Stimulated activated naive B cell treated with anti-CD40 and anti-IgM and Interleukin-4, amounts not matched to agents 10 μg/mL and 1 μg/mL and 100 μg/mL, for 72 hours (primary cell): ENCODE measurements at places on chromosomes 12 and 14.

- no peak for DNase-seq
- no peaks in the 10 kb centered on the region for H3K27me3 ChIP-seq
- H3K4me1 ChIP-seq = no peaks in the 10 kb centered on the region
- no peak overlapping the region for H3K4me3 ChIP-seq
- H3K36me3 ChIP-seq = no peaks in the 10 kb centered on the region
Measured at GRCh38 chr12:82817368-82817767, 130.7 kb downstream of the TMTC2 start.

- DNase-seq = peak; percentile 59
- no peaks in the 10 kb centered on the region for H3K27me3 ChIP-seq
- peak overlapping the region; percentile 82 for H3K27ac ChIP-seq
- H3K4me1 ChIP-seq = peaks cover 61% of the 10 kb centered on the region
- H3K36me3 ChIP-seq = no peaks in the 10 kb centered on the region
- H3K4me3 ChIP-seq = no peak overlapping the region
Measured at GRCh38 chr14:20667957-20668356, 16.4 kb upstream of the RNASE4 start.

GRCh38 chr12:46522071-46522470 is 149.5 kb upstream of the SLC38A2 start:
- no peak for DNase-seq
- no peak overlapping the region for H3K4me3 ChIP-seq
- H3K4me1 ChIP-seq = peaks cover 22% of the 10 kb centered on the region

DNA sequence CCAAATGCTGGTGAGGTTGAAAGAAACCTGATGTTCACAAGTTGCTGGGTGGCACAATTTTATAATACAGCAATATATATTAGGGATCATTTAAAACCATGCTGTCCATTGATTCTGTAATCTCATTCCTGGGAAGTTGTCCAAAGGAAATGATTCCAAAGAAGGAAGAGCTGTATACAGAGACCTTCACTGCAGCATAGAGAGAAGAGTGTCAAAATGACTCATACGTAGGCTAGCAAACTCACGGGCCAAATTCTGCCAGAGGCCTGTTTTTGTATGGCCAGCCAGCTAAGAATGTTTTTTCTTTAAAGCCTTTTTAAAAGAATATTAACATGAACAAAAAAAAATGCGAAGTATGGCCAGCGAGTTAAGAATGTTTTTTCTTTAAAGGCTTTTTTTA is 69.2 kb upstream of the MED13L start:
- no peak for DNase-seq
- H3K27me3 ChIP-seq = no peaks in the 10 kb centered on the region
- peaks cover 12% of the 10 kb centered on the region for H3K4me1 ChIP-seq
- H3K4me3 ChIP-seq = no peak overlapping the region
- no peak overlapping the region for H3K27ac ChIP-seq

GRCh38 chr12:57009949-57010626 is 3.7 kb upstream of the ZBTB39 start:
- peaks cover 16% of the 10 kb centered on the region for H3K27me3 ChIP-seq
- peaks cover 63% of the 10 kb centered on the region for H3K4me1 ChIP-seq
- no peak overlapping the region for H3K4me3 ChIP-seq
- DNase-seq = no peak
- no peaks in the 10 kb centered on the region for H3K36me3 ChIP-seq

DNA sequence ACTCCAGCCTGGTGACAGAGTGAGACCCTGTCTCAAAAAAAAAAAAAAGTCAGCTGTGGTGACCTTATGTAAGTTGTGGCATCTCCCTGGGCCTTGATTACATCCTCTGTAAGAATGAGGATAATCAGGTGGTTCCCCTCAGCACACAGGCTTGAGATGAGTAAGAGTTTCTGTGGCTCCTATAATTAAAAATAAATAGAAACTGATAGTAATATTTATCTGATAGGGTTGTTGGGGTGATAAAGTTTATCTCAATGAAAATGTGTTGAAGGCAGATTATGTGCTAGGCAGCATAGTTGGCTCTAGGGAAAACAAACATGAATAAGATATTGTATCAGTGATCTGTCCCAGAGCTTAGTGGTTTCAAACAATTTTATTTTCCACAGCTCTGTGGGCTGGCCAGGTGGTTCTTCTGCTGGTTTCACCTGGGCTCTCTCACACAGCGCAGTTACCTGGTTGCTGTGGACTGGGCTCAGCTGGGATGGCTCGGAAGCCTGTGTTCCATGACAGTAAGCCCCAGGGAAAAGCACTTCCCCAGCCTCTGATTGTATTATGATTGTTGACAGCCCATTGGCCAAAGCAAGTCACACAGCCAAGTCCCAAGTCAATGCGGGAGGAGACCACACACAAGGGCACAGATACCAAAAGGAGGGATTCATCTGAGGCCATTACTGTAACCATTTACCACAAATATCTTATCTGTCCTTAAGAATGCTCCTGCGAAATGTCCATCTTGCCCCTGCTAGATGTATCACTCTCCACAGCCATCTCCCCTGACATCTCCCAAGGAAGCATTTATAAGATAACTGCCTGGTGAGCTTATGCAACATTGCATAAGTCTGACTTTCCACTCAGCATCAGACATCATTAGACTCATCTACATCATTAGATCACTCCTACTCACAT is 151.7 kb downstream of the NUAK1 start:
- no peak for DNase-seq
- no peaks in the 10 kb centered on the region for H3K36me3 ChIP-seq
- H3K4me1 ChIP-seq = no peaks in the 10 kb centered on the region
- H3K27ac ChIP-seq = no peak overlapping the region
- no peaks in the 10 kb centered on the region for H3K27me3 ChIP-seq

GRCh38 chr12:62813031-62813829 is 121.7 kb downstream of the PPM1H start:
- H3K4me3 ChIP-seq = peak overlapping the region; percentile 71
- peaks cover 11% of the 10 kb centered on the region for H3K27me3 ChIP-seq
- no peak overlapping the region for H3K27ac ChIP-seq
- H3K4me1 ChIP-seq = peaks cover 6% of the 10 kb centered on the region
- H3K36me3 ChIP-seq = no peaks in the 10 kb centered on the region
- DNase-seq = no peak

DNA sequence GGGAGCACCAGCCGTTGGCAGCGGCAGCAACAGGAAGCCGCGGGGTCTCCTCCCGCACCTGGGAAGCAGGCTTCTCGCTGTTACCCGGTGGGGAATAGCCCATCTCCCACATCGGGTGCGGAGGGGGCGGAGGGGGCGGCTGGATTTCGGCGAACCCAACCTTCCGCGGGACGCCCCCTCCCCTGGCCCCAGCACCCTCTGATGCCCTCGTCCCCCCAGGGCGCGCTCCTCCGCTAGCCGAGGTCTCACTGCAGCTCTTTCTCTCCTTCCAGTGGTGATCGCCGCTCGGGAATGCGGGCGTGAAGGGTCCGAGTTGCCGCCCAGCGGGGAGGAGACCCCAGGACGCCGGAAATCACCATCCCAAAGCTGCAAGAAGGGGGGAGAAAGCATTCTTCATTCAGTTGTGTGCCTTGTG is 303 bp downstream of the SAMD4A start:
- H3K27me3 ChIP-seq = no peaks in the 10 kb centered on the region
- H3K36me3 ChIP-seq = peaks cover 5% of the 10 kb centered on the region
- peak overlapping the region; percentile 98 for H3K27ac ChIP-seq
- peak; percentile 29 for DNase-seq

DNA sequence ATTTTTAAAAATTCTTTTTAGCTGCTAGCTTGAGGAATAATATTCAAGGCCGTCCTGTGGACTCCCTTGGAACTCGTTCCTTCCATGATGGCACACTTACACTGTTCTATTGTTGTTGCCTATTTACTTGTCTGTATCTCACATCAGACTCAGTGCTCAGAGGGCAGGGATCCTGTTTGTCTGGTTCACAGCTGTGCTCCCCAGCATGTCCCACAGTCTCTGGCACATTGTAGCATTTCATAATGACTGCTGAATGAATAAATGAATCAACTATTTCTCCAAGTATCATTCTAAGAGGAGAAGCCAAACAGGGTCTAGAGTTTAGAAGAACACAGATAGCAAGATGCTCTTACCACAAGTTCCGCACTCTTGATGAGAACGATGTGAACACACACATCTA is 48.0 kb downstream of the NTN4 start:
- no peaks in the 10 kb centered on the region for H3K4me1 ChIP-seq
- H3K4me3 ChIP-seq = no peak overlapping the region
- H3K36me3 ChIP-seq = peaks cover 7% of the 10 kb centered on the region
- H3K27me3 ChIP-seq = peaks cover 19% of the 10 kb centered on the region

DNA sequence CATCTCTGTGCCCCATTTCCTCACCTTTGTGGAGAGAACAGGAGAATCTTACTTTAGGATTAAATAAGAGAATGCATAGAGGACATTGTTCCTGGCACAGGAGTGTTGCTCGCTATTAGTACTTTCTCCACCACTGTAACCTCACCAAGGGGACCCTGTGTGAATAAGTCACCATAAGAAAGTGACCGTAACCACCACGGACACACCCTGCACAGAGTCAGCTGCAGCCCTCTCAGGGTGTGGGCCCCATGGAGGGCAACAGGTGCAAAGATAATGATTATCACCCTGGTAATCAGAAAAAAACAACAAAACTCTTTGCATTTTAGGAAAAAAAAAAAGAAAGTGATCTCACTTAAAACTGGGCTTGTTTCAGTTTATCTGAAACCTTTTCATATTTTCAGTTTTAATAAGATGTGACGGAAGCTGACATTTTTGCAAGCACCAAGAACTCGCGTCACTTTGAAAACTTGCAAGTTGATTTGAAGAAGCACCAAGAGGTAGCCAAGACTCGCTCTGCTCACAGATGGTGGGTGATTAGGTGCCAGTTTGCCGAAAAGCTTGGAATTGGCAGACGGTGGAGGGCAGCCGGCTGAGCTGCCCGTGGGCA is 87.0 kb upstream of the VRK1 start:
- H3K4me1 ChIP-seq = no peaks in the 10 kb centered on the region
- peaks cover 17% of the 10 kb centered on the region for H3K27me3 ChIP-seq
- H3K27ac ChIP-seq = no peak overlapping the region
- no peak for DNase-seq

DNA sequence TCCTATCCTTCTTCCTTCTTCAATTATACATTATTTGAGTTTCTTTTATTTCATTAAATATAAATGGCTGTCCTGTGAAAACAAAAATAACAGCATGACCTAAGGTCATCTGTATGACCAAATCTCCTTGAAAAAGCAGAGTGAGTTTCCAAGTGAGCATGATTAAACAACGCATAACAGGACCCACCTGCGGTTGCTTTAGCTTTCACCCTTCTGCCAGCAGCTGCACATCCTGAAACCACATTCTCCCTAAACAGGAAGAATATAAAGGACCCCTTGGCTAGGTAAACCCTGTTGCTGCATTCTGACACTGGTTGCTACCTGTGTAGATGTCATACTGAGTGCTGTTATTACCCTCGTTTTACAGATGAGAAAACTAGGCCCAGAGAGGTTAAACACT is 42.8 kb upstream of the CPM start:
- H3K4me3 ChIP-seq = no peak overlapping the region
- no peaks in the 10 kb centered on the region for H3K27me3 ChIP-seq
- peaks cover 16% of the 10 kb centered on the region for H3K4me1 ChIP-seq
- DNase-seq = no peak
- H3K27ac ChIP-seq = no peak overlapping the region

DNA sequence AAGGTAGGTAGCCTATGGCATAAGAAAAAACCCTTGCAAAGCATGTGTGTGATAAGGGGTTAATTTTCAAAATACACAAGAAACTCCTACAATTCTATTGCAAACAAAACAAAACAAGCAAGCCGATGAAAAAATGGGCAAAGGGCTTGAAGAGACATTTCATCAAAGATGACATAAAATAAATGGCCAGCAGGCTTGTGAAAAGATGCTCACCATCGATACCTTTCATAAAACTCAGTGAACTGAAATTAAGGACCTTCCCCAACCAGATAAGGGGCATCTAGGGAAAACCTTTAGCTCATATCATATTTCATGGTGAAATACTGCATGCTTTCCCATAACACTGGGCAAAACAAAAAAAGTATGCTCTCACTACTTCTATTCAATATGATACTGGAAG is 131.2 kb downstream of the PPM1H start:
- no peak overlapping the region for H3K27ac ChIP-seq
- DNase-seq = no peak
- H3K27me3 ChIP-seq = no peaks in the 10 kb centered on the region
- peaks cover 6% of the 10 kb centered on the region for H3K4me1 ChIP-seq
- H3K4me3 ChIP-seq = no peak overlapping the region

GRCh38 chr14:79056879-79057278 is 886.7 kb downstream of the NRXN3 start:
- H3K4me1 ChIP-seq = no peaks in the 10 kb centered on the region
- H3K4me3 ChIP-seq = no peak overlapping the region
- H3K27ac ChIP-seq = no peak overlapping the region
- no peaks in the 10 kb centered on the region for H3K27me3 ChIP-seq

DNA sequence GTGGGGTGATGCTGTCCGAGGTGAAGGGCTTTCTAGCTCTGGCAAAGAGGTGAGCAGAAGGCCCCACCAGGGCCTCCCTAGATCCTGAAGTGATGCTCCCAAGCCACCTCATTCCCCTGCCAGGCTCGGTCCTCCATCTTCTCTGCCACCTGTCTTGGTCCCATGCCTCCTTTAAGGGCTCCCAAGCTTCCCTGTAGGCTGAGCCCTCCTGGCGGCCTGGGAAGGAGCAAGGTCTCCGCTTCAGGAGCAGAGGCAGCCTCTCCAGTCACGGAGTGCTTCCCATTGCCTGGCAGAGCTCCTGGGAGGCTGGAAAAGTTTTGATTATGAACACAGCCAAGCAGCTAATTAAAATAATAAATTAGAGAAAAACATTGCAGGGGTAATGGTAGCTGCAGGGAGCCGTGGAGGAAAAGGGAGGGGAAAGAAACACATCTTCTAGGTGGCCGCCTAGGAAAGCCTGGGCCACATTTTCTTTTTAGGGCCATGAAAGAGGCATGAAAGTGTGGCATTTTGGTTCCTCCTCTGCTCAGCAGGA is 160.0 kb upstream of the PRMT8 start:
- peaks cover 34% of the 10 kb centered on the region for H3K27me3 ChIP-seq
- no peak for DNase-seq
- no peak overlapping the region for H3K4me3 ChIP-seq

- H3K36me3 ChIP-seq = peaks cover 67% of the 10 kb centered on the region
- H3K4me3 ChIP-seq = no peak overlapping the region
- no peaks in the 10 kb centered on the region for H3K27me3 ChIP-seq
- H3K4me1 ChIP-seq = peaks cover 6% of the 10 kb centered on the region
- H3K27ac ChIP-seq = peak overlapping the region; percentile 77
- no peak for DNase-seq
Measured at GRCh38 chr12:132724506-132725241, 14.0 kb downstream of the PGAM5 start.

- H3K4me1 ChIP-seq = no peaks in the 10 kb centered on the region
- H3K27ac ChIP-seq = no peak overlapping the region
- DNase-seq = no peak
- H3K4me3 ChIP-seq = no peak overlapping the region
- H3K27me3 ChIP-seq = no peaks in the 10 kb centered on the region
- H3K36me3 ChIP-seq = no peaks in the 10 kb centered on the region
Measured at GRCh38 chr12:89080793-89081465, 271.4 kb downstream of the DUSP6 start.

GRCh38 chr12:28574746-28575592 is 384.7 kb downstream of the CCDC91 start:
- H3K4me1 ChIP-seq = no peaks in the 10 kb centered on the region
- H3K27ac ChIP-seq = no peak overlapping the region
- DNase-seq = no peak
- no peak overlapping the region for H3K4me3 ChIP-seq
- H3K36me3 ChIP-seq = peaks cover 6% of the 10 kb centered on the region
- H3K27me3 ChIP-seq = no peaks in the 10 kb centered on the region
